ENCODE measurements at places on chromosomes 1 and 21.

DNA sequence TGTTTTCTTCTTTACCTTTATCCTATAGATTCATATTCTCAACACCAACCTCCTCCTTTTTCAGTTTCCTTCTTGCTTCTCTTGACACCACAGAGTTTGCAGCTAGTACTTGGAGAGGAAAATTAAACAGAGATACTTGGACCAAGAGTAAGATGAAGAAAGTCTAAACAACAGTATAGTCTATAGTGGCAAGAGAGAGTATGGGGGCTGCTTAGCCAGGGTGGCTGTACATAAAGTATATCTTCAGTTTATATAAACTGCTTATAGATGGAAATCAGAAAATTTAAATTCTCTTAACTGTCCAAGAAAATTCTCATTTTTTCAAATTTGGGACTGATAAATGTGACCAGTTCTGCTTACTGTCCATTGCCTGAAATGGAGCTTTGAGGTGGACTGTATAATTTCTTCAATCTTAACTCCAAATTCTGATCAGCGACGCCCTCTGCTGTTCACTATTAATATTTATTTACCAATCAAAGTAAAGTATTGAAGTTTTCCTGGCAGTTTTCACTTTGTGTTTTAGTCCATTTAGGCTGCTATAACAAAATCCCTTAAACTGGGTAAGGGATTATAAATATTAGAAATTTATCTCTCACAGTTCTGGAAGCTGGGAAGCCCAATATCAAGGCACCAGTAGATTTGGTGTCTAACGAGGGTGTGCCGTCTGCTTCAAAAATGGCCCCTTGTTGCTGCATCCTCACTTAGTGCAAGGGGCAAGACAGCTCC is 14.8 kb upstream of the METTL18 start:
- DNase-seq: peak; percentile 33

GRCh38 chr1:152035539-152036266 is 1.1 kb downstream of the S100A11 start:
- DNase-seq: peak; percentile 42

- no peak for DNase-seq
Observed at GRCh38 chr1:3461238-3461933, 6.9 kb downstream of the ARHGEF16 start.

DNA sequence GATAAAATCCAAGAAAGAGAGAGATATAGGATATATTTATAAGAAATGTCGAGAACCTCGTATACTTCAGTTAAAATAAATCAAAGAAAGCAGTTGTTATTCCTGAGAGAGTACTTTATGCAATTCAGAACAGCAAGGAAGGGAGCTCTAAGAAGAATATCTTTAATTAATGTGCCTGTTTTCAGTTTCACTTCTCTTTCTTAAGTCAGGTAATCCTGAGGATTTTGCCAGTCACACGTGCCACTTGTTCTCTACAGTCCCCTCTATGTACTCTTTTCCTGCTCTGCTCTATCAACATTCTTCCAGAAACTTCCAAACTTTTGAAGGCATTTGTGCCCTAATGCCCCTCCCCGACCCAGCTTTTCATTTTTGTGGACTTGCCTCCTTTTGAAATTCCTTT is 211.9 kb downstream of the AKT3 start:
- DNase-seq: no peak

DNA sequence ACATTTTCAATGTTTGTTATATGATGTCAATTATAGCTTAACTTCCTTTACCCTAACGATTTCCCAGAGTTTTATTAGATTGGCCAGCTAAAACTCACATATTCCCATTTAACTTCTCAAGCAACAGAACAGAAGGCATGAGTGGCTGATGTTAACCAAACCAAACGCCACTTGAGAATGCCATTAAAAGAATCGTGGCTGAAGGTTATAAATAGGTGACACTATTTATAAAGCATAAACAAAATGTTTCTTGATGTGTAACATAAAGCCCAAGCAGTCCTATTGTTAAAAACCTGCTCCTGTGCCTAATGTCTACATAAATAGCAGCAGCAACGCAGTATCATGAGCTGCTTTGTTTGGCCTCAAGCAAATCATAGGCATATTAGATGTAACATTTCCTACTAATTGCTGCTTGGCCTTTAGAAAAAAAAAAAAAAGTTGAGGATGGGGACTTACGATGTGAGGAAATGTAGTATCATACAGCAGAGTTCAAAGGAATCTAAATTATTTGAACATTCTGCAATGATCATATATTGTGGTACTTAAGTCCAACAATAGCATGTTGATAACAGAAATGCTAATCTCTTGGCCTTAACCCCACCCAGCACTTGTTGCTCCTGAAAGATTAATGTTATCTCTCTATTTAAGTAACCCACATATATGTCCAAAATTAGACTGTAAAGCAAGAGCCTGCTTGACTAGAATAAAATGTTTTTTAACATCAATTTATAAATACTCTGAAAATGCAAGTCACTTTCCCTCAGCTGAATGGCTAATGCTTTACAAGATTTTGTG is 106.0 kb downstream of the ESRRG start:
- no peak for DNase-seq

DNA sequence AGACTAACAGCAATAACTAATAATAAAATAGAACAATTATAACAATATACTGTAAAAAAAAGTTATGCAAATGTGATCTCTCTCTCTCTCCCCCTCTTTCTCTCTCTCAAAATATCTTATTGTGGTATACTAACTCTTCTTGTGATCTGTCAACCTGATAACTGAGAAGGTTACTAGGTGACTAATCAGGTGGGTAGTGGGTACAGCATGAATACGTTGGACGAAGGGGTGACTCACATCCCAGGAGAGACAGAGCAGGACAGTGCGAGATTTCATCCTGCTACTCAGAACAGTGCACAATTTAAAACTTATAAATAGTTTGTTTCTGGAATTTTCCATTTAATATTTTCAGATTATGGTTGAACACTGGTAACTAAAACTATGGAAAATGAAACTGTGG is 257.5 kb downstream of the LRRC40 start:
- DNase-seq: no peak

DNA sequence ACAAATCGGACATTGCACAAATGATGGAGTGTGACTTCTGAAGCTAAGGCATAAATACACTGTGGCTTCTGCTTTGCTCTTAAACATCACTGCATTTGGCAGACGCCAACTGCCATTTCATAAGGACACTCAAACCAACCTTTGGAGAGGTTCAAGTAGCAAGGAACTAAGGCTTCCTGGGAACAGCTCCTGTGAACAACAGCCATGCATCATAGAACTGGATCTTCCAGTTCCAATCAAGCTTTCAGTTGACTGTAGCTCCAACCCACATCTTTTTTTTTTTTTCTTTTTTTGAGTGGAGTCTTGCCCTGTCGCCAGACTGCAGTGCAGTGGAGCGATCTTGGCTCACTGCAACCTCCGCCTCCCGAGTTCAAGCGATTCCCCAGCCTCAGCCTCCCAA is 10.7 kb upstream of the HUNK start:
- no peak for DNase-seq

DNA sequence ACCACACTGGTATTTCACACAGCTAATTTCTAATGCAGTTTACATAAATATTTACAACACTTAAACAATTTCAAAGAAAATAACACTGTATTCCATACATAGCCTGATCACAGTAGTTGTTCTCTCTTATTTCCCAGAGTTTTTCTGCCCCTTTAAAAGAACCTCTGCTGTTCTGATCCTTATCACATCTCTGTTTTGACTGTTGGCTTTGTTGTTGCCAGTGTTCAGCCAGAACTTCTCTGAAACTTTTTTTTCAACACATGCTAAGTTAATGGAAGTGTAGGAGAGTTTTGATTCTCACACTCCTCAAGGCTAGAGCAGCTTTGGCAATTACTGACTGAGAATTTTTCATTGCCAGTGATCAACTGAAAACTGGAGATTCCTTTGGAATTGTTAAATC is 11.1 kb downstream of the SELE start:
- no peak for DNase-seq

DNA sequence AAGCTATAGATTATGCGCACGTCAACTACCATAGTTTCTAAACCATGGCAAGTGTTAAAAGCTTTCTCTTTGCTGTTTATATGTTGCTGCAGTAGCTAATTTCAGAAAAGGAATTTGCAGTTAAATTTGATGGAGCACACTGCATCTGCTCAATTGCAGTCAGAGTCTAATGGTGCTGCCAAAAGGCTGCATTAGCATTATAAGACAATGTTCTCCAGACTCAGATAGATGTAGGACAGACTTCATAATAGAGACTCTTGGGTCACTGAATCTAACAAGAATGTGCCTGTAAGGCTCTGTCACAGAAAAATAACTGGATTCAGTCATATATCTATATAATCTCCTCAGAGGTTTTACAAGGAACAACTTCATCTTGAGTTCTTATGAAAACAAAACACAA is 198.3 kb downstream of the OLFM3 start:
- DNase-seq: no peak

DNA sequence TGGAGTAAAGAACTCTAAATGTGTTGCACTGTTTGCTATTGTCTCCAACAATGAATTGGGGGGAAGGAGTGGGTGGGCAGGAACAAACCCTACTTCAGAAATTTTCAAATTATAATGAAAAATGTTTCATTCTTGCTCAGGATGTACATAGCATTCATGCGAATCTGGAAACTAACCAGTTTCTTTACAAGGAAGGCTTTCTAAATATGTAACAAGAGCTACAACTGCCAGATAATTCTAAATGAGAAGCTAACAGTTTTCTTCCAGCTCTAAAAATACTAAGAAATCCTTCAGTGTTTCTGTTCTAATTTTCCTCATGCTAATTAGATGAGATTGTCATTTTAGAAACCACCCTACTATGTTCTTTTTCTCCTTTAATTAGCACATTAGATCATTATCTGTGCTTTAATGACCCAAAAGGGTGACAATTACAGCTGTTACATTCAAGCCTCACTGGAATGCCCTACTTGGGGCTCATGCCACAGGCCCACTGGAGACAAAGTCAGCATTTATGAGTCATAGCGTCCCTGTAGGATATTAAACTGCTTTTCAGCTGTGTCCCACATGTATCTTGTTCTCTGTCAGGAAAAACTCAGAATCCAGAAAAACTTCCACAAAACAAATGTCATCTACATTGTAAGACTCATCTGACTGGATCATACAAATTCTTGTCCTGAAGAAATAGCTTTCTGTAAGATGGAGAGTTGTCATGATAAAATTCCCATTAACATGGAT is 804.6 kb upstream of the CXADR start:
- no peak for DNase-seq

- no peak for DNase-seq
Observed at GRCh38 chr1:24100945-24101737, 10.8 kb downstream of the MYOM3 start.

GRCh38 chr1:18681423-18681835 is 50.8 kb downstream of the PAX7 start:
- DNase-seq: peak; percentile 80

- peak; percentile 52 for DNase-seq
Observed at GRCh38 chr1:110829955-110830553, 42.9 kb upstream of the CD53 start.

DNA sequence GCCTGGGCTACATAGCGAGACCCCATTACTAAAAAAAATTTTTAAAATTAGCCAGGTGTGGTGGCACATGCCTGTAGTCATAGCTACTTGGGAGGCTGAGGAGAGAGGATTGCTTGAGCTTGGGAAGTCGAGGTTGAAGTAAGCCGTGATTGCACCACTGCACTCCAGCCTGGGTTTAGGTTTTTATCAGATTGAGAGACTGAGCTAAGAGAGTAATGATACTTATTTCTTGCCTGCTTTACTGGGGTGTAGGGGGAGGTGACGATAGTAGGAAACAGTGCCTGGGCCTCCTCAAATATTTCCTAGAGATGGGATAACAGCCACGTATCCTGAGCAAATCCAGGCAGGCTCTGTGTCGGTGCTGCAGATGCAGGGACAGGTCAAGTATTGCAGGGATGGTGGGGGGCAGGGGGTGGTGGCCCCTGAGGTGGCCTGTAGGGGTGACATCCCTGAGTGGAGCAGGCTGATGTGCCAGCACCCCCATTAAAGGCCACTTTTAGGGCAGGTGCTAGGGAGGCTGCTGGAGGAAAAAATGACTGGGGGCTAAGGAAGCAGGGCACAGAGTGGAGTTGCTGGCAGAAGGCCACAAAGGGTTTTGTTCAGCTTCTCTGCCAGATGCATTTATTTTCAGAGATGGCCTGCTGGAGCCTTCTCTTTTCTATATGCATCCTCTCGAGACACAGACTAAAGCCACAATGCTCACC is 130.5 kb downstream of the RHOU start:
- no peak for DNase-seq

DNA sequence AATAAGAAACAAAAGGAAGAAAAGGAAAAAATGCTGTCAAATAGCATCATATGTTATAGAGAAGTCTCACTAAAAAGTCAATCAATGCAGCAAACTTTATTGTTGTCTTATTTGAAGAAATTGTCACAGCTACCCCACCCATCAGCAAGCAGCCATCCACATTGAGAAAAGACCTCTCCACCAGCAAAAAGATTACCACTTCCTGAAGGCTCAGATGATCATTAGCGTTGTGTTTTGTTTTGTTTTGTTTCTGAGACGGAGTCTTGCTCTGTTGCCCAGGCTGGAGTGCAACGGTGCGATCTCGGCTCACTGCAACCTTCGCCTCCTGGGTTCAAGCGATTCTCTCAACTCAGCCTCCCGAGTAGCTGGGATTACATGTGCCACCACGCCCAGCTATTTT is 29.0 kb downstream of the ATP2B4 start:
- no peak for DNase-seq

DNA sequence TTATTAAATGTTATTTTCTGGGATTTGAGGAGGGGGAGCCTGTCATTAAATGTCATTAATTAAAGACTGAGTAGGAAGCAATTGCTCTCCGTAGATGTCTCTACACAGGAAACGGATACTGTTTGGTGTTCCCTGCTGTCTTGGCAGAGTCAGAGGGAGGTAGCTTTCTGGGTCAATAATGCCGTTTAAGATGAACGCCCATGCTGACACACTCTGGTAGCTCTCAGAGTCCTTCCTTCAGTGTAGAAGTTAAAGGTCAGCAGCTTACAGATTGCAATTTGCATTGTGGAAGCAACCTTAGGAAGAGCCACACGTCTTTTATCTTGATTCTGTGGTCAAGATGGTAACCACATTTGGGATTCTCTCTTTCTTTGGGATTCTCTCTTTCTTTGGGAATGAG is 257.5 kb downstream of the KIF26B start:
- DNase-seq: no peak

DNA sequence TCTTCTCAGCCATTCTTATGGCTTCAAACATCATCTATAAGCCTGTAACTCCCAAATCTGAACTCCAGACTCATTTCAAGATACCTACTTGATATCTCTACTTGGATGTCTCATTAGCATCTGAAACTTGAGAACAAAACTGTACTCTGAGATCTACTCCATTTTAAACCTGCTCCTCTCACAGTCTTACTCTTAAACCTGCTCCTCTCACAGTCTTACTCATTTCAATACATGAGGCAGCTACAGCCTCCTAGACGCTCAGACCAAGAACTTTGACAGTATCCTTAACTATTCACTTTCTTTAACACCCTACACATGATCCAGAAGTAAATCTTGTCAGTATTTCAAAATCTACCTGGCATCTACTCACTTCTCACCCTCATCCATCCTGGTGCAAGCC is 54.3 kb downstream of the NBPF6 start:
- no peak for DNase-seq

DNA sequence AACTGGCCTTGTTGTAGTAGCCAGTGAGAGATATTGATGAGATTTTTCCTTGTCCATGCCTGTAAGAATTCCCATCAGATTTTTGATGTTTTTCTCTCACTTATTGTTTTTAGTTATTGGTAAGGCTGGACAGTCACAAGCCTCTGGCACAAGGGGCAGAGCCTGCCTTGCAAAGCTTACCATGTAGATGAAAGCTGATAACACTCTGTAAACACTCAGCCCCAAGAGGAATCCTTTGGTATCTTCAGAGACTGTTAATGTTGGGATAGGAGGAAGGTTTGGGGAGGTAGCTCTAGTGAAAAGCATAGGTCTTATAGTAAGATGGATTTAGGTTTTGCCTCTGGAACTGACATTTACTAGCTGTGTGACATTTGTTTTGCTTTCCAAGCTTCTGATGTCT is 37.7 kb downstream of the MARK1 start:
- DNase-seq: no peak
